ENCODE measurements at places on chromosomes 4 and X. TPM values are rescaled to one million over a fixed set of nuclear protein-coding genes. Genes with fewer than 3 reads are reported as not detected.

Gene C4orf51
- polyA plus RNA-seq = not detected

Gene NALF2
- 0.48 TPM for polyA plus RNA-seq

Gene YIPF7
- 3.1 TPM for polyA plus RNA-seq

Gene WDR13
- 85.8 TPM for polyA plus RNA-seq

Gene CLDN22
- 0.27 TPM for polyA plus RNA-seq
